ENCODE measurements at places on chromosomes 16 and 17.

- no peak for DNase-seq
Observed at GRCh38 chr17:17710355-17710727, 29.1 kb downstream of the RAI1 start.

GRCh38 chr16:30519120-30520049 is 7.0 kb downstream of the ZNF768 start:
- DNase-seq, result no peak

DNA sequence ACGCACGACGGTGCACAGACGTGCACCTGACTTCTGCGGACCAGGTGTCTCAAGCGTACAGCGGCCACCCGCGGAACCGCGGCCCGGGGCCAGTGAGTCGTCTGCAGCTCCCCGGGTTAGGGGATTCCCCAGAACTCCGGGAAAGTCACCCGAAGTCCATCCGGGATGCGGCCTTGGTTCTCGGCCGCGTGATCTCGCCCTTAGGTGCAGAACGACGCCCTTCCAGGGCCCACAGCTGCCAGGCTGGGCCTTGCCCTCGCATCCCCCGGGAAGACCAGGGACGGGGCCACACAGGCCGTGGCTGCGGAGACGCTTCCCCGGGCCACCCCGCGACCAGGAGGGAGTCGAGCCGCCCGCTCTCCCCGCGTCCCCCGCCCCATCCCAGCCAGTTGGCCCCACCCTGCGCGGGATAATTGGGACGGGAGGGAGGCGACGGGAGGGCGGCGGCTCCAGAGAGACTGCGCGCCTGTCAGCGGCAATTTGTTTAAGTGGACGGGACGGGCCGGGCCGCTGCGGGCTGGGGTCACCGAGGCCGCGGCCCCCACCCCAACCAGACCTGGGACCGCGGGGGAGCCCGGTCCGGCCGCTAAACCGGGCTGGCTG is 3.6 kb upstream of the TBX2 start:
- no peak for DNase-seq

DNA sequence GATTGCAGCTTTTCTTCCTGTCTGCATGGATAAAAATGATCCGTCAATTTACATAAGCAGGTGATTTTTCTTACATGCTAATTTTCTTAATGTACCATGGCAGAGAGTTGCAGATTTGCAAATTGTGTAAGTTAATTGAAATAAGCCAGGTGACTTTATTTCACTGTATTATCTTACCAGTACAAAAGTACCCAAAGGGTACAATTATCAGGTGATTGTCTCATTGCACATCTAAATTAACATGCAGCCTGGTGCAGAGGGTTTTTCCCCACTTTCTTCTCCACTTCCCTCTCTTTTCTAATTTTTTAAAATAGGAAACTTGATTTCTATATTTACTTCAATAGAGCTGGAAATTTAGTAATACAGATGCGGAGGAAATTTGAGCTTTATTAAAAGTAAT is 11.2 kb downstream of the NLK start:
- DNase-seq, result no peak

DNA sequence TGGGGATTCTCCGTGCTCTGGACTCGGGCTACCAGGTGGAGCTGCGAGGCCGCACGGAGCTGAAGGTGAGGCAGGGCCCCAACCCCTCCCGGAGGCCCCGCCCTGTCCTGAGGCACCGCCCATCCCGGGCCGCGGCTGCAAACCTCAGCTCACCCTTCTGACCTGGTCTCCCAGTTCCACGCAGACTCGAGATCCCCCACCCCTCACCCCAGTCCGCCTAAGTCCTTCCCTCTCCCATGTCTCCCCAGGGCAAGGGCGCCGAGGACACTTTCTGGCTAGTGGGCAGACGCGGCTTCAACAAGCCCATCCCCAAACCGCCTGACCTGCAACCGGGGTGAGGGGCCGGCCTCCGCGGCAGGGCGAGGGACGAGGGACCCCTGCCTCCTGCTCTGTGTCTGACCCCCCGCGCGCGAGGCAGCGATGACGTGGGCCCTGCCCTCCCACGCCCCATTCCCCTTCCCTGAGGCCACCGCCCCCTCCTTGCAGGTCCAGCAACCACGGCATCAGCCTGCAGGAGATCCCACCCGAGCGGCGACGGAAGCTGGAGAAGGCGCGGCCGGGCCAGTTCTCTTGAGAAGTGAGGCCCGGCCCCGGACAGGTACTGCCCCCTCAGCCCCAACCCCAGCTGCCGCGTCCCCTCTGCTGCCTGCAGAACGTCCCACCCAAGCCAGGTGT is 13.7 kb downstream of the GUCY2D start:
- DNase-seq, result no peak

GRCh38 chr17:5219536-5219935 is 15.1 kb downstream of the SCIMP start:
- no peak for DNase-seq

GRCh38 chr16:64952177-64952576 is 169.7 kb downstream of the CDH11 start:
- DNase-seq, result no peak

DNA sequence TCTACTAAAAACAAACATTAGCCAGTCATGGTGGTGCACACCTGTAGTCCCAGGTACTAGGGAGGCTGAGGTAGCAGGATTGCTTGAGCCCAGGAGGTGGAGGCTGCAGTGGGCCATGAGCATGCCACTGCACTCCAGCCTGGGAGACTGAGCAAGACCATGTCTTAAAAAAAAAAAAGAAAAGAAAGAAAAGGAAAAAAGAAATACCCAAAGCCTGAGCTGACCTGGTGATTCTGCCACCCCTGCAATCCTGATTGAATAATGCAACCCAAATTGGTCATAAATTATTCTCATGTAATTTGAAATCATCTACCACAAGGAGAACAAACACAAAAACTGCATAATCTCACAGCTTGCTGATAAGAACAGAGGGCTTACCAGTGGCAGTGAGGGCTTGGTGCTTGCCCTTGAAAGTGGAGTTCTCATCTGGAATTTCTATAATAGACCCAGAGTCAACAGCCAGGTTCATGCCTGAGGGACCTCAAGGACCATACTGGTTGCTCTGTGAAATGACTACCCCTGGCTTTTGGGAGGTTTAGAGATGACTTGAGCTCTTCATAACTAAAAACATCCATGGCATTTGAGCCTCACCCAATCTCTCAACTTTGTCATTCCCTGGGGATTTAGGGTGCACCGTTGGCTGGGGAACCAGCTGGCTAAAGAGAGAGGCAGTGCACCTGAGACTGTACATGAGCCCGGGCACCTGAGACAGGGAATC is 35.4 kb upstream of the TMC5 start:
- DNase-seq, result no peak

- DNase-seq, result peak; percentile 28
Observed at GRCh38 chr16:8675183-8676159, 1.1 kb downstream of the ABAT start.

DNA sequence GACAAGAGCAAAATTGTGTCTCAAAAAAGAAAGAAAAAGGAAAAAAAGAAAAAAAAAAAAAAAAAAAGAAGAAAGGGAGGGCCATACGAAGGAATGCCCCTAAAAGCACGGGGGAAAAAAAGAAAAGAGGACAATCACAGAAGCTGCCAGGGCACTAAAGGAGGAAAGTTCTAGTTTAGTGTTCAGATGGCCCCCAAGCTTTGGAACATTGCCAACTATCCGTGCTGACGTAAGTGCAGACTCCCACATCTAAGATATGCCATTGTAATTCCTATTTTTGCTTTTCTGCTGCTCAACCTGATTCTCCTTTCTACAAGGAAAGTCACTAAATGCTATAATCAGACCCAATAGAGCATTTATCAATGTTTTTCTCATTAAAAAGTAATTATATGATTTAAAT is 842.1 kb downstream of the KCNJ2 start:
- no peak for DNase-seq

- no peak for DNase-seq
Observed at GRCh38 chr17:81163051-81163695, 2.1 kb upstream of the PVALEF start.

DNA sequence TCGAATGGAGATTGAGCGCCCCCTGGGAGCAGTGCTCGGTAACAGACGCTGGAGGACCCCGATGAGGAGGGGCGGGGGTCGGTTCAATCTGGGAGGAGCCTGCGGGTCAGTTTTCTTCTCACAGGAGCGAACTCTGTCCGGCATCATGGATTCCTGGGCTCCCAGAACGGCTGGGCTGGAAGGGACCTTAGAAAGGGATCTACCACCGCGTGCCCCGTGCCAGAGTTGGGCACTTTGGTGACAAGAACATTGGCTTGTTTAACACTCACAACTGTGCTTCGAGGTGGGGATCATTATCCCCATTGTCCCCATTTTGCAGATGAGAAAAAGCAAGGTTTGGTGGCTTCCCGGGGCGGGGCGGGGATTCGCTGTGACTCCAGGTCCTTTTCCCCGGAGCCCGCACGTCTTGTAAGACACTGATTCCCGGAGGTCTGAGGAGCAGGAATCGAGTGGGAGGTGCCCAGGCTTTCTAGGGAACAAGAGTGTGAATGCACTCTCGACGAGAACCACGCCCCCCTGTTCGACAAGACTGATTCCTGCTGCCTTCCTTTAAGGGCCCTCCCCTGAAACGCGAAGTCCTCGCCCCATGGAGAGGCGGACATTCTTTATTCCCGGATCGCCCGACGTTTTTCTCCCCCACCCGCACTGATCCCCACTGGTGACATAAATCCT is 1.5 kb upstream of the FBXL19 start:
- DNase-seq, result peak; percentile 82

GRCh38 chr17:74749279-74750038 is 1.0 kb downstream of the NHERF1 start:
- peak; percentile 42 for DNase-seq

Data from T-helper 1 cell (primary cell).